ENCODE measurements at places on chromosomes 3 and 15. TPM values are rescaled to one million over a fixed set of nuclear protein-coding genes. Genes with fewer than 3 reads are reported as not detected.
A peak's percentile ranks its signal among the peaks of the same experiment; 100 is the strongest.

- no peak for DNase-seq
Measured at GRCh38 chr3:8488411-8488810, 13.2 kb upstream of the LMCD1 start.

- no peak for DNase-seq
Measured at GRCh38 chr3:55294557-55294956, 192.5 kb downstream of the WNT5A start.

- DNase-seq, result peak; percentile 22
Measured at GRCh38 chr3:114880078-114880477, 267.0 kb downstream of the ZBTB20 start.

DHX36 gene
- total RNA-seq, result 65.5 TPM

SMAD6 gene
- total RNA-seq, result 159 TPM

AP3B2 gene
- total RNA-seq, result 3.0 TPM

All from lower lobe of right lung (tissue), 2 donors.